Pancreas (tissue), 10 donors: ENCODE measurements at places on chromosomes 2 and 18.

- no peaks in the 10 kb centered on the region for H3K4me1 ChIP-seq
- H3K27ac ChIP-seq, result no peak overlapping the region
- no peak for DNase-seq
- H3K27me3 ChIP-seq, result no peaks in the 10 kb centered on the region
These were observed 82.8 kb upstream of the TMEM18 start for GRCh38 chr2:760001-760400.

- no peak overlapping the region for H3K27ac ChIP-seq
- H3K36me3 ChIP-seq, result no peaks in the 10 kb centered on the region
- H3K4me3 ChIP-seq, result no peak overlapping the region
- H3K4me1 ChIP-seq, result no peaks in the 10 kb centered on the region
These were observed 100.5 kb upstream of the SPRED2 start for GRCh38 chr2:65532937-65533336.

DNA sequence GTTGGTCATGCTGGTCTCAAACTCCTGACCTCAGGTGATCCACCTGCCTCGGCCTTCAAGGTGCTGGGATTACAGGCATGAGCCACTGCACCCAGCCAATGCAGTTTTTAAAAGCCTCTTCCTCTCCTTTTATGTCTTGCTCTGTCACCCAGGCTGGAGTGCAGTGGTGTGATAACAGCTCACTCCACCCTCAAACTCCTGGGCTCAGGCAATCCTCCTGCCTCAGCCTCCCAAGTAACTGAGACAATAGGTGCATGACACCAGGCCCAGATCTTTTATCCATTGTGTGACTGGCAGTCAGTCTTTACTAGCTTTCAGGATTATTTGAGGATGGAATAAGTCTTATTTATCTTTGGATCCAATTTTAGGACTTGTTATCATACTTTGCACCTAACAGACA, 13.2 kb downstream of the KCTD18 start:
- H3K4me3 ChIP-seq, result no peak overlapping the region
- H3K36me3 ChIP-seq, result peaks cover 12% of the 10 kb centered on the region
- no peaks in the 10 kb centered on the region for H3K4me1 ChIP-seq

DNA sequence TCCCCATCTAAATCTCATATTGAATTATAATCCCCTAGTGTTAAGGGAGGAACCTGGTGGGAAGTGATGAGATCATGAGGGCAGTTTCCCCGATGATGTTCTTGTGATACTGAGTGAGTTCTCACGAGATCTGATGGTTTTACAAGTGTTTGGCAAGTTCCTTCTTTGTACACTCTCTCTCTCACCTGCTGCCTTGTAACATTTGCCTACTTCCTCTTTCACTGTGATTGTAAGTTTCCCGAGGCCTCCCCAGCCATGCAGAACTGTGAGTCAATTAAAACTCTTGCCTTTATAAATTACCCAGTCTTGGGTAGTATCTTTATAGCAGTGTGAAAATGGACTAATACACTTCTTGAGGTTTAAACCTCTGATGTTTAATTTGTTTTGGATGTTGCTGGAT, 177.5 kb downstream of the CD8B2 start:
- no peak overlapping the region for H3K4me3 ChIP-seq
- no peaks in the 10 kb centered on the region for H3K36me3 ChIP-seq
- DNase-seq, result no peak
- no peaks in the 10 kb centered on the region for H3K27me3 ChIP-seq
- no peak overlapping the region for H3K27ac ChIP-seq

- H3K27me3 ChIP-seq, result no peaks in the 10 kb centered on the region
- no peak overlapping the region for H3K27ac ChIP-seq
- DNase-seq, result no peak
These were observed 4.5 kb upstream of the STK11IP start for GRCh38 chr2:219593154-219593553.

DNA sequence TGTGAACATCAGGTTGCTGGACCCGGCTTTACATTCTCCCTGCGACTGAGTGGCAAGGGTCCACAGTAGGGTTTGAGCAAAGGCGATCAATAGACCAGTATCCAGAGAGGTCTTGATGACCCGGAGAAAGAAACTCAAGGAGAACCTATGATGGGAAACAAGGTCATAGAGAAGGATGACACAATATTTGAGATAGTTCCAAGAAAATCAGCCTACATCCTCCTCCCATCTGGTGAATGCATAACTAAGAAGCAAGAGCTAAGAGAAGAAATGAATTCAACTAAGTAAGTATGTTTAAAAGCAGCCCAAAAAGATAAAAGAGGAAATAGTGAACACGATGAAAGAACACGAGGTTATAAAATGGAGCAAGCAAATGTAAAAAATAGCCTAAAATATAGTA, 166.3 kb downstream of the CD8B2 start:
- H3K4me3 ChIP-seq, result no peak overlapping the region
- no peaks in the 10 kb centered on the region for H3K27me3 ChIP-seq
- no peak overlapping the region for H3K27ac ChIP-seq

- H3K4me1 ChIP-seq, result no peaks in the 10 kb centered on the region
- H3K36me3 ChIP-seq, result no peaks in the 10 kb centered on the region
- peak overlapping the region; percentile 20 for H3K4me3 ChIP-seq
- no peaks in the 10 kb centered on the region for H3K27me3 ChIP-seq
These were observed 1.7 kb upstream of the ZNF532 start for GRCh38 chr18:58862851-58863538.

- H3K36me3 ChIP-seq, result no peaks in the 10 kb centered on the region
- no peak overlapping the region for H3K4me3 ChIP-seq
- H3K27me3 ChIP-seq, result no peaks in the 10 kb centered on the region
These were observed 38.0 kb upstream of the ERMN start for GRCh38 chr2:157363612-157364101.

DNA sequence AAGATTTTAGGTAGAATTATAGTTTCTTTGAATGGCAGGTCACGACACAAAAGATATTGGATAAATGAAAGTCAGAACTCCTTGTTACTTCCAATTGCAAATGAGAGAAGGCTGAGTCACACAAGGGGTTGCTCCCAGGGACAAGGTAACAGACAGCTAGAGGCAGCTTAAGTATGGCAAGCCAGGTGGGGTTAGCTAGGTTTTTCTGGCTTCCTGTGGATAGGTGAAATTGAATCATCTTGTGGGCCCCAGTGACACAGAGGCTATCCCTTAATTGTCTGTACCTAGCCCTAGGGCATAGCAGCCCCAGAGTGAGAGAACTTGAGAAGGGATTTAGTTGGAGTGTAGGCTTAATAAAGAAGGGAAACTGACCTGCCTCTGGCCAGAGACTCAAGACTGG, 407.7 kb upstream of the SLC8A1 start:
- no peaks in the 10 kb centered on the region for H3K27me3 ChIP-seq
- DNase-seq, result no peak
- H3K27ac ChIP-seq, result no peak overlapping the region
- no peaks in the 10 kb centered on the region for H3K36me3 ChIP-seq

DNA sequence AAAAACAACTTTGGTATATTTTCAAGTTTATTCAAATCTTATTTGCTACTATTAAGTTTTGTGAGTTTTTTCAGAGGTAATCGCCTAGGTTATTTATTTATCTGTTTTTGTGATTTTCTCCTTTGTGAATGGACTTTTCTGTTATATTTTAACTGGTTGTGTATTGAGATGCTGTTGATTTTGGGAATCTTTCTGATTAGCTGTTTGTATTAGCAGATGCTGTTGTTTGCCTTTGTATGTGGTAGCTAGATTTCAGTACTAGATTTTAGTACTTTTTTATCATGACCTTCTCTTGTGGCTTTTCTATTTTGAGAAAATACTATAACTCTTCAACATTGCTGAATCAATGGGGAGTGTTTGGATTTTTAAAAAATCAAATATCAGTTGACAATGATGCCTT, 42.4 kb downstream of the TSHZ1 start:
- H3K36me3 ChIP-seq, result no peaks in the 10 kb centered on the region
- H3K4me1 ChIP-seq, result peaks cover 25% of the 10 kb centered on the region
- no peak overlapping the region for H3K4me3 ChIP-seq
